Dermis microvascular lymphatic vessel endothelial cell (primary cell): ENCODE measurements at places on chromosomes 16 and 17. TPM values are rescaled to one million over a fixed set of nuclear protein-coding genes. Genes with fewer than 3 reads are reported as not detected.

Gene SLC35G6
- total RNA-seq = not detected in 2 replicates

Gene C1QL1
- total RNA-seq = under 0.01 and 0.13 TPM in 2 replicates

GRCh38 chr17:42562388-42563142 lies 617 bp downstream of the COASY start:
- DNase-seq = no peak

GRCh38 chr17:74961657-74962350 lies 10.8 kb downstream of the HID1 start:
- peak; percentile 86 for DNase-seq

GRCh38 chr17:55426851-55427586 lies 5.4 kb upstream of the MMD start:
- no peak for DNase-seq

- peak; percentile 41 for DNase-seq
These were observed 12.8 kb downstream of the LRRC36 start for GRCh38 chr16:67339453-67339852.

Gene TMEM132E
- total RNA-seq = not detected in 2 replicates

DNA sequence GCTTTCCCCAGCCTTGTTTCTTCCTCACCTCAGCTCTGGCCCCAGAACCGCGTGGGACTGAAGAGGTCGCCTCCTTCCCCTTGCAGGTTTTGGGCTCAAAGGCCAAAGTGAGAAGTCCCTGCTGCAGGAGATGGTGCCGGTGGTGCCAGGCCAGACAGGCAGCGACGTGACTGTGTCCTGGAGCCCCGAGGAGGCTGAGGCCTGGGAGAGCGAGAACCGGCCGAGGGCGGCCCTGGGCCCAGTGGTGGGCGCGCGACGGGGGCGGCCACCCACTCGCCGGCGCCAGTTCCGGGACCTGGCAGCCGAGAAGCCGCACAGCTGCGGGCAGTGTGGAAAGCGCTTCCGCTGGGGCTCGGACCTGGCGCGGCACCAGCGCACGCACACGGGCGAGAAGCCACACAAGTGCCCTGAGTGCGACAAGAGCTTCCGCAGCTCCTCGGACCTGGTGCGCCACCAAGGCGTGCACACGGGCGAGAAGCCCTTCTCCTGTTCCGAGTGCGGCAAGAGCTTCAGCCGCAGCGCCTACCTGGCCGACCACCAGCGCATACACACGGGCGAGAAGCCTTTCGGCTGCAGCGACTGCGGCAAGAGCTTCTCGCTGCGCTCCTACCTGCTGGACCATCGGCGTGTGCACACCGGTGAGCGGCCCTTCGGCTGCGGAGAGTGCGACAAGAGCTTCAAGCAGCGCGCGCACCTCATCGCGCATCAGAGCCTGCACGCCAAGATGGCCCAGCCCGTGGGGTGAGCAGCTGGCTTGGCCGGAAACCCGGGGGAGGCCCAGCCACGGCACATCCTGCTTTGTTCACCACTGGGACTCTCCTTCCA lies 6.0 kb downstream of the ZNF213 start:
- no peak for DNase-seq

Gene TEKT3
- total RNA-seq = not detected in 2 replicates

Gene MYO1C
- 171 and 184 TPM in 2 replicates for total RNA-seq

DNA sequence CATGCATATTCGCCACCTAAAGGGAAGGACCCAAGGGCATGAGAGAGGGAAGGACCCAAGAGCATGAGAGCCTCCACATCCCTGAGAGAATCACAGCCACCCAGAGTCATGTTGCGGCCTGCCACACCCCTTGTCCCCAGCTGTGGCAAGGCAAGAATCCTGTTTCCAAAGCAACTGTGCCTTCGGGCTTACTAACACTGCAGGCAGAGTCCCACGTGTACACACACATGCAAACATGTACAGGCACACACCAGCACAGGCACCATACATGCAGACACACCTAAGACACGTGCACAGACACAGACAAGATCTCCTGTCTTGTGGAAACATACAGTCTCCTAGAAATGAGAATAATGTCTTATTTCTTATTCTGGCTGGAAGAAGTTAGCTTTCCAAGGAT lies 92.4 kb upstream of the CDYL2 start:
- no peak for DNase-seq

DNA sequence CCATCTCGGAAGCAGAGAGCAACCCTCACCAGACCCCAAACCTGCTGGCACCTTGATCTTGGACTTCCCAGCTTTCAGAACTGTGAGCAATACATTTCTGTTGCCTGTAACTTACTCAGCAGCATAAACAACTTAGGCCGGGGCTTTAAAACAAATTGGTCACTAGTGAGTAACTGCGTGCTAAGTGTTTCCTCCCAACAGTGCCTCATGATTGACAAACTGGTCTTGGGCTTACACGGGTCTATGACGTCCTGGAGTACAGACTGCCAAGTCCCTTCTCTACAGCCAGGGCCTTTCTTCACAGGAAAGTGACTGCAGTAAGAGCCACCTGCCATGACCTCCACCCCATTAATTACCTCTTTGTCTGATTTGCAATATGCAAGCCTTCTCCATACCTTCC lies 136.7 kb downstream of the XYLT1 start:
- DNase-seq = no peak

DNA sequence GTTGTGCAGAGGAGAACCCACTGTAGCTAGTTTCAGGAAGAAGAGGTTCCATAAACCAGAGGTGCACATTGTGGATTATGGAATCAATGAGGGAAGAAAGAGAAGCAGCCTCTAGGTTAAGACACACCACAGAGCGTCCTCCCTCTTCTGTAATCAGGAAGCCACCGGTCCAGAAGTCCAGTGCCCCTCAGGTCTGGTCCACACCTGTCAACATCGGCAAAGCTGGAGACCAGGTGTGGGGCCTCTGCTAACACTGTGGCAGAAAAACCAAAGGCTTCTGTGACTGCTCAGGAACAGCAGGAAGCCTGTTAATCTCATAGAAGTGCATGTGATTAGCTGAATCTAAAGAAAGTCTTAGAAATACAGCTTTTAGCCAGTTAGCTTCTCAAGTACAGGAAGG lies 23.3 kb downstream of the LIMD2 start:
- peak; percentile 53 for DNase-seq

DNA sequence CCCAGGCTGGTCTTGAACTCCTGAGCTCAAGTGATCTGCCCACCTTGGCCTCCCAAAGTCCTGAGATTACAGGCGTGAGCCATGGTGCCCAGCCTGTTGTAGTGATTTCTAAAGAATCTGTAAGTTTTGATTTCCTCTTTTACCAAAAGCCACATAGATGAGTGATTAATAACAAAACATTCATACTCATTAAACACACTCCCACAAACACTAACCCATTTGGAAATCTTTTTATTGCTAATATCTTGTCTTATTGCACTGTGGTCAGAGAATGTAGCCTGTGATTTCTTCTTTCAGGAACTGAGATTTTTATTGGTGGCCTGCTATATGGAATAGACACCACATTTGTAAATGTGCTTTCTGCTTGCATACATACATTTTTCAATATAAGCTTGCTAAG lies 31.6 kb downstream of the MYH10 start:
- no peak for DNase-seq

- no peak for DNase-seq
These were observed 6.9 kb downstream of the ALYREF start for GRCh38 chr17:81884520-81884919.

GRCh38 chr16:49788986-49789385 lies 66.9 kb downstream of the ZNF423 start:
- DNase-seq = no peak

- DNase-seq = no peak
These were observed 15.0 kb downstream of the THUMPD1 start for GRCh38 chr16:20726661-20727060.

- no peak for DNase-seq
These were observed 3.8 kb downstream of the SNX29 start for GRCh38 chr16:11980136-11980844.

DNA sequence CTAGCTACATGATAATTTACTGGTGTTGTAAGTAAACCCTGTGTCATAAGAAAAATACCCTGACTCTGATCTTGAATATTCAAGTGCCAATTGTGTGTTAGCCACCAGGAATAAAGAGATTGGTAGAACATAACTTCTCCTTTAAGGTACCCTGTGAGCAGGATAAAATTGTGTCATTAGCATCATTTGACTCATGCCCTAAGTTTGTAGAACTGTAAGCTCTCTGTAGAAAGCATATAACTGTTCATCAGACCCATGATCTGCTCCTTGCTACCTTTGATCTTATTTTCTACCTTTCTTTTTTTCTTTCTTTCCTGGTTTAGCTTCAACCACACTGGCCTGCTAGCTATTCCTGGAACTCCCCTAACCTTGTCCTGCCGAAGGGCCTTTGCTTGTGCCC lies 35.8 kb downstream of the PTRH2 start:
- DNase-seq = no peak

DNA sequence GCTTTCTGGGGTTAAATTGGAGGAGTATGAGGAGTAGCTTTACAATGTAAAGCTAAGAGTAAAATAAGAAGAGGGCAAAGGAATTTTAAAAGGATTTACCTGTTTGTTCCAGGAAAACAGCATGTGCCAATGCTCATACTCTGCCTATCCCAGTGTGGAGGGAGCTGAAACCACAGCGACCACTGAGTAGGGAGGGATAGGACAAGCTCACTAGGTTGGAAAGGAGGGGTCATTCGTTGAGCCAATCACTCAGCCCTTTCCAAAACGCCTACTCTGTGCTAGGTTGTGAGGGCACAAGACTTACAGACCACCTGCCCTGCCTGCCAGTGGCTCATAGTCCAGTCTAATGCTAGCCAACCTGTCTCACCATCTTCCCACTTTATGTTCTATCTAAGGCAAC lies 1.1 kb upstream of the DNAJC7 start:
- no peak for DNase-seq

Gene VPS9D1
- 4.1 and 8.6 TPM in 2 replicates for total RNA-seq

DNA sequence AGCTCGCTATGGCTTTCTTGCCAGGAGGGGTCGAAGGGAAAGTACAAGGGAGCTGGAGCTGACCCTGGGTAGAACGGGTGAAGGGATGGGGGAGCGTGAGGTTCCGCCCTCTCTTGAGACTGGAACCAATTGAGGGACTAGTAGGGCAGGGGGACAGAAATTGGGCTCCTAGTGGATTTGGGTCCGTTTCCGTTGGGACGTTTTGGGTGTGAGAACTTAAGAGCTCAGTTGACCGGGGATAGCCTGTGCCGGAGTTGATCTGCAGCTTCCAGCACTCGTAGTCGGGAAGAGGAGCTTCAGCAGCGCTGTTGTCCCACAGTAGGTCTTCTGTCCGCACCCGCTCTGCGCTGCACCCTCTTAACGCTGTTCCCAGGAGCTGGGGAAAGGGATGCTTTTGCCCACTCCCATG lies 481 bp downstream of the CNTROB start:
- DNase-seq = no peak

DNA sequence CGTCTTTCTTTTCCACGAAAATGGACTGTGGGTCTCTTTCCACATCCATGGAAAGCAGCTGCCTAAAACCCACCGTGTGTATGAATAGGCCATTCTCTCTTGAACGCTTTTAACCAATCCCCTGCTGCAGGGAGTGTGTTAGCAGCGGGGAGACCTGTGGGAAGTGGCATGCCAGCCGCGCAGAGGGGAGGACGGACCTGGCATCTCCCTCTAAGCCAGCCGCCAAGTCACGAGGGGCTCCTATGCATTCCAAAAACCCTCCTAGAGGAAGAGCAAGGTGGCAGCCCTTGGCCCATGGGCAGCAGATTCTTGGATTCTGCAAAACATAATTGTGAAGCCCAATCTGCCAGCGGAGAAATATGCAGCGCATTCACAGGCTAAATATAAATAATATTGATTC lies 15.4 kb downstream of the RBFOX3 start:
- no peak for DNase-seq

DNA sequence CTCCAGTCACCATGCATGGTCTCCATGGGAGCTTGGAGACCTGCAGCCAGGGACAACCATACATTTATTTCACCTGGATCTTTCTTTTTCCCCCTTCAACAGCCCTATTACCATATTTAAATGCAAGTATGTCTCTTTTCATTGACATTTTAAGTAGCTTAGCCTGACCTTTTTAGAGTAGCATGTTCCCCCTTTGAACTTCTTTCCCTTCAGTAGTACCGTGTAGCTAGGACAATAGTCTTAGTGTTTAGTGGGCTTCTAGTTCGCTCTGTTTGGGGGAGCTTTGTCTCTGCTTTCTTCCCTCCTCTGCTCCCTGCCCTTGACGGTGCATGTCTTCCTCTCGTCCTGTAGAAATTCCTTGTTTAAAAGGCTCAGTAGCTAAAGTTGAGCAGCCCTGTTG lies 94.6 kb downstream of the CCDC182 start:
- no peak for DNase-seq

DNA sequence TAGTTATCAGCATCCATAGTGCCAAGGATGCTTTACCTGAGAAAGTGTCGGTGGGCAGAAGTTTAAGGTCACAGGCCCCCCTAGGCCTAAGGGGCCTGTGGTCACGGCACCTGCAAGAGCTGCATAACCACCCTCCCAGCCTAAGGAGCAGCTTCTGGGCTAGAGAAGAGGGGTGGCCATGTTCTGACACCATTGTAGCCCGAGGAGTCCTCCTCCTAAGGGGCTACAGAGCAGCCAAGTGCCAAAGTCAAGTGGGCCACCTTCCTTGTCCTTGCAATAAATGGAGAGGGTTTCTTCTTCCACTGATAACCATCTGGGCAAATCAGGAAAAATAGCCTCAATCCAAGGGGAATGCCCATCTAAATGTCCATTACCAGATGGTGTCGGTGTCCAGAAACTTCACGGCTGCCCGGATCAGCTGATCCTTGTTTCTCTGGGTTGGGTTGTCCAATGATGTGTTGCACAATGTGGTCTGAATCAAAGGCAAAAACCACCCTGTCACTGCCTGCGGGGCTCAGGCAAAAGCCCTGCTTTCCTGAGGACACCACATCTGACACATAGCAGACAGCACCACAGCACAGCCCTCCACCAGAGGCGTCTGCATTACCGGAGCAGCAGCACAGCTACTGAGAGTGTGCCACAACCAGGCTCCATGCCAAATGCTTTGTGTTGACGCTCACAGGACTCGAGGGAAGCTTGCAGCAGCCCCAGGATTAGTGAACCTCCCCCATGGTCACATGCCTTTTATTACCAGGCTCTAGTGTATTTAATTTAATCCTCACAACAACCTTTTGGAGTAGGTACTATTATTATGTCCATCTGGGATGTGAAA lies 12.8 kb downstream of the ATPAF2 start:
- DNase-seq = peak; percentile 77

- peak; percentile 17 for DNase-seq
These were observed at the start of gene ADAD2 for GRCh38 chr16:84190731-84191388. Gene ADAD2, plus strand, starts transcription at chr16:84191157. Its CDS starts 74 bp downstream, at chr16:84191231.
